Neural crest cell (in vitro differentiated cells): ENCODE measurements at places on chromosomes 3 and 15.
A peak's percentile ranks its signal among the peaks of the same experiment; 100 is the strongest.

DNA sequence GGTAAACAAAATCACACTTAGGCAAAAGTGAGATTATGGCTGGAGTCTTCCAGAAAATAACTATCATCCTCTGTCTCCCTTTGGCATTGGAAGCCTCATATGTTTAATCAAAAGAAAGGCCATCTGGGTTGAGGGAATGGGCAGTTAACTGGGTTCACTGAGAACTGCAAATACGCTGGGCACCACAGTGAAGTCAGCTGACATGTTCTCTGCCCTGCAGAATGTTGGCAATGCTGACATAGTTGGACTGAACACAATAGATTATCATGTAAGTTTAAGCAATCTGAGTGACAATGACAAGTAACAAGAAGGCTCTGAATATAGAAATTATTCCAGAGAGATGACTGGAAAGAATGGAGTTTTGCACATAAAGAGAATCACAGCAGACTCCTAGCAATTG is 43.8 kb upstream of the SLC25A26 start:
- H3K36me3 ChIP-seq = no peaks in the 10 kb centered on the region
- DNase-seq = no peak
- H3K27me3 ChIP-seq = no peaks in the 10 kb centered on the region
- H3K4me1 ChIP-seq = no peaks in the 10 kb centered on the region

- no peaks in the 10 kb centered on the region for H3K27me3 ChIP-seq
- H3K4me1 ChIP-seq = peaks cover 14% of the 10 kb centered on the region
- no peak within 1 kb of the TSS for H3K4me3 ChIP-seq
- peak; percentile 2 for DNase-seq
These were observed at the start of gene TNFSF10 for GRCh38 chr3:172522871-172523818. TSS of gene TNFSF10 (minus strand) at chr3:172523430. CDS start at chr3:172523384, 46 bp downstream.

DNA sequence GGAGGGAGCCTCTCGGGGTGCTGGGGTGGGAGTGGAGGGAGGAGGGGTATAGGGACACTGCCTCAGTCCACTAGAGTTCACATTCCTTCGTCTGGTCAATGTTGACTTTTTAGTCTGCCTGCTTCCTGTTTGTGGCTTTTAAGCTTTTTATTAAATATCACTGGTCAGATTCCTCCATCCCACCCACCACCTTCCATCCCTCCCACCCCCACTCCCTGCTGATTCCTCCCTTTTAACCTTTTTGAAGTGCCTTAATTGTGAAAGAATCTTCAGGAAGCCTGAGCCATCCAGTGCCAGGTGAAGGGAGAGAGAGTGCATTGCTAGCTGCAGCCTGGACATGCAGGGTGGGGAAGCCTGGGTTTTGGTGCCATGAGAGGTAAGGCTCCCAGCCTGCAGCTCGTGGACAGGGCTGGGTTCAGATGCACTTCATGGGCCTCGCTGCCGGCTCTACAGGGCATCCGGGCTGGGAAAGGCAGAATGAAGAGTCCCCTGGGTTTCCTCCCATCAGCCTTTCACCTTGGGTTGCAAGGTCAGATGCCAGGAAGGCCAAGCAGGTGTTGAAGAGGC is 105.9 kb downstream of the DNAJB8 start:
- H3K27ac ChIP-seq = no peak overlapping the region
- H3K36me3 ChIP-seq = no peaks in the 10 kb centered on the region
- H3K4me3 ChIP-seq = no peak overlapping the region
- H3K27me3 ChIP-seq = no peaks in the 10 kb centered on the region

DNA sequence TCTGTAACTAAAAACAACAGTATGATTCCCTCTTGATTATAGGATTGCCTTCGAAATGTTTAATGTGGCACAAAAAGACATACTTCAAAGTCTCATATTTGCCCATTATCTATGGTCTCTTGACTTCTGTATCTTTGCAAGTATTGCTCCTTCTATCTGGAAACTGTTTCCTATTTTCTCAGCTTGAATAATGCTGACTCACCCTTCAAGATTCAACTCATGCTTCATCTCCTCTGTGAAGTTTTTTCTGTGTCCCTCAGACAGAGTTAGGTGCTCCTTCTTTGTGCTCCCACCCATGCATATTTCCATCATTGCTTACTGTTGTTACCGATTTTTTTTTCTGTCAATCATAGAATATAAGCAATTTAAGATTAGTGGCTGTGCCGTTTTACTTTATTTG is 192.8 kb upstream of the ROBO1 start:
- H3K4me3 ChIP-seq = no peak overlapping the region
- no peaks in the 10 kb centered on the region for H3K36me3 ChIP-seq
- H3K27me3 ChIP-seq = no peaks in the 10 kb centered on the region
- no peak overlapping the region for H3K27ac ChIP-seq

DNA sequence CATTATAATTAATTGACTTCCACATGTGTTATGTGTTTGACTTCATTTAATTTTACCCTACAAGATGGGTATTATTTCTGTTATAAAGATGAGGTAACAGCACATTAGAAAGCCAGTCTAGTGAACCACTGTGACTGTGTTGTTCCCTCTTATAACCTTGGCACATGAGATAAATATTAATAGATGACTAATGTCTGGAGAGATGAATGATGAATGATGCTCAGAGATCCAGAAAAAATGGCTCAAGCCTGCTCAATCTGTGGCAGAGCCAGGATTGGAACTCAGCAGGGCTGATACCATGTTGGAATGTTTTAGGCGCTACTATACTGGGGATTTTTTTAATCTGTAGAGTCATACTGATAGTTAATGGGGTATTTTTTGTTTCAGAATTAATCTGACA is 118.8 kb upstream of the PTX3 start:
- H3K4me1 ChIP-seq = peaks cover 9% of the 10 kb centered on the region
- H3K36me3 ChIP-seq = no peaks in the 10 kb centered on the region
- H3K4me3 ChIP-seq = no peak overlapping the region
- DNase-seq = no peak
- H3K27me3 ChIP-seq = no peaks in the 10 kb centered on the region

DNA sequence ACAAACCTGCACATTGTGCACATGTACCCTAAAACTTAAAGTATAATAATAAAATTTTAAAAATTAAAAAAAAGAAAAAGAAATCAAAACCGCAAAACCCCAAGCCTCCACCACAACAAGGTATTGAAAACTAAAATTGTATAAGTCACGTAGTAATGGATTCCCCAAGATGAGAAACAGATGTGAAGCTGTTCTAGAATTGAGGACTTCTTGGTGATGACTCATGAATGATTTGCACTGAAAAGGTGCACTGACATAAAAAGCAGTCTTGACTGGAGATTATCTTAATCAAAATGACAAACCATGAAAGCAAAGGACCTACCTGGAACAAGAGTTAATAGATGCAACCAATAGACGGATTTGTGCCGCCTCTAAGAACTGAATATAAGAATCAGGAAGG is 225.8 kb downstream of the MYRIP start:
- no peaks in the 10 kb centered on the region for H3K4me1 ChIP-seq
- H3K36me3 ChIP-seq = no peaks in the 10 kb centered on the region
- no peak overlapping the region for H3K4me3 ChIP-seq
- no peak for DNase-seq
